SHP77 treated with DMSO at 0.1 percent for 48 hours (cell line): ENCODE measurements at places on chromosomes 5 and 9.

DNA sequence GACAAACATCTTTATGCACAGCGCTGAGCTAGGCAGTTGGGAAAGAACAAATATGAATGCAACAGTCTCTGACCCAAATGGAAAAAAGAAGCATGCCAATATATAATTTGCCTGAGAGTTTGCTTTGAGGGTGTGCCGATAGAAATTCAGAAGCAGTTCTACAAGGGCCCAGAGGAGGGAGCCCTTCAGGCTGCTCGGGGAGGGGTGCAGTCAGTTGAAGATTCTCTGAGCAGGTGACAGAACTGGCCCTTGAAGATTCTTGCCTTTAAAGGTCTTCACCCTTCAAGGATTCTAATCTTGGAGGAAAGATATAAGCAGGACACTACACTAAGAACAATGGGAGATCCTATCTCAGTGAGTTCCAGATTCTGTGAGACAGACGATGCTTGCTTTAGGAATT, 3.7 kb upstream of the PAPPA start:
- DNase-seq, result peak; percentile 12

DNA sequence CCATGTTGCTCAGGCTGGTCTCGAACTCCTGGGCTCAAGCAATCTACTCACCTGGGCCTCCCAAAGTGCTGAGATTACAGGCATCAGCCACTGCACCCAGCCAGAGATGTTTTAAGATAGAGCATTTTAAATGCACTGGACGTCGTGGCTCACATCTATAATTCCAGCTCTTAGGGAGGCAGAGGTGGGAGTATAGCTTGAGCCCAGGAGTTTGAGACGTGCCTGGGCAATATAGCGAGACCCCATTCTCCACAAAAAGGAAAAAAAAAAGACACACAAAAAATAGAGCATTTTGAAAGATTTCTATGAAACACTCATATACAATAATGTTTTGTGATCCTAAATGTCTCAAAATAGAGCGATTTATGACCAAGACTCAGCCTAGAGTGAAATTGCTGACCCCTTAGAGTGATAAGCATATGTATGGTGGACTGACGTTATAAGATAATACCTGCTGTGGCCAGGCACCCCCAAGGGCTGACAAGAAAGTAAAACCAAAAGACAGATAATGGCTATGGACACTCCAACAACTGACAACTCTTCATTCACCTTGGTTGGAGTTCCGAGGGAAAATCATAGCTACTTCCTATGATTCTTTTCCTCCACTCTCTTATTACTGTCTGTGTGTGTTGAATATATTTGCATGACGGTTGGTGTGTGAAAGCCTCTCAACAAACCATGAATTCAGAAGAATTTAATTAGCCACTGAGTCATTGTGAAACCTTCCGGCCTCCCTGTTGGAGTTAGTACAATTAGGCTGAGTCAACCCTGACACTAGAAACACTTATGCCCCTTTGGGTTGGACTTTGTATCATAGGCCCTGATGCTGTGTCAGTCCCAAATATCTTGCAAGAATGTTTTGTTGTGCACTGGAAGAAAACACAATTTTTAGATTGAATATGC, 526.5 kb upstream of the NUDT12 start:
- DNase-seq, result no peak

- DNase-seq, result no peak
Observed at GRCh38 chr9:85228111-85228855, 513.5 kb downstream of the AGTPBP1 start.

DNA sequence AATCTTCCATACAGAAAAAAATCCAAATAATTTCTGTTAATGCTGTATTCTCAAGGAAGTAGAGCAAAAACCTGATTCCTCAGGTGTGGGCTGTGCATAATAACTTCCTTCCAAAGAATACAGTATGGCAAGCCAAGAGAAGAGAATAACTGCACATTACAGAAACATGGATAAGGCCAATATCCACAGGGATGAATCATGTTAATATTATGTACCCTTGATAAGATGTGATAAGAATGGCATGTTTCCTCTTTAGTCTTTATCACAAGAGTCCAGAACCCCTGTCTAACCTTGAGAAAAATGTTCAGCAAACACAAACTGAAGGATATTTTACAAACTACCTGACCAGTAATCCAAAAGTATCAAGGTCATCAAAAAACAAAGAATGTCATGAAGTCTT, 795.8 kb downstream of the SEMA5A start:
- DNase-seq, result no peak

DNA sequence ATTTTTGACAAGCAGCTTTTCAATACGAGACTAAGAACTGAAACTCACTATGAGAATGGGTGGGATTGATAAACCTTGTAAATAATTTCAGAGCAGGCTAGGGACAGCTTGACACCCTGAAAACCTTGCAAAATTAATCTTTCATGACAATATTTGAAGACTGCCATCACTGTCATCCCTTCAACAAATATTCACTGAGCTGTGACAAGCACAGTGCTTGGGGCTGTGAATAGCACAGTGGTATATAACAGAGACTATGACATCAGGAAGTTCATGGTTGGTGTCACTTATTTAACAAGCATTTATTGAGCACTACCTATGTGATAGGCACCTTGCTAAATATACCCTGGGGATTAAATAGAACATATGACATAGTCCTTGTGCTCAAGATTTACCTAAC, 741.0 kb upstream of the RIOK2 start:
- no peak for DNase-seq

- no peak for DNase-seq
Observed at GRCh38 chr9:109557481-109557880, 59.4 kb upstream of the PTPN3 start.

GRCh38 chr5:7391814-7392692, 3.9 kb upstream of the ADCY2 start:
- DNase-seq, result peak; percentile 60

GRCh38 chr9:19231126-19231903, 822 bp downstream of the DENND4C start:
- DNase-seq, result no peak

GRCh38 chr9:108869092-108869725, 7.1 kb downstream of the ACTL7A start:
- DNase-seq, result no peak

DNA sequence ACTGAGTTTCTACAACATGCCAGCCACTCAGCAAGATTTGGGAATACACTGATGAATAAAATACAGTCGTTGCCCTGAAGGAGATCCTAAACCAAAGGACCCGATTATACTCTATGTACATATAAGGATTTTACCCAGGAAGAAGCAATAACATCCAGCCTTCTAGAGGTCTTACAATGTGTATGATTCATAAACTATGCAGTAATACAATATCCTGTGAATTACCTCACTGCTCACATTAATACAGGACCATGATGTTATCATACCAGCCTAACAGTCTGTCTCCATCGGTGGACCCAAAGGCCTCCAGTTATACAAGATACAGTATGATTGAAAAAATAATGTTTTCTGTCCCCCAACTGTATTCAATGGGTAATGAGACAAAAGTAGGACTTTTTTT, 310.5 kb upstream of the TRPM3 start:
- DNase-seq, result no peak

- DNase-seq, result no peak
Observed at GRCh38 chr9:125432715-125433385, 171.2 kb downstream of the GAPVD1 start.
